ENCODE measurements at places on chromosomes 3 and 15.

GRCh38 chr3:37986479-37987314, 3.9 kb upstream of the VILL start:
- DNase-seq: no peak

- no peak for DNase-seq
Measured at GRCh38 chr15:55775316-55775715, 32.4 kb upstream of the PRTG start.

DNA sequence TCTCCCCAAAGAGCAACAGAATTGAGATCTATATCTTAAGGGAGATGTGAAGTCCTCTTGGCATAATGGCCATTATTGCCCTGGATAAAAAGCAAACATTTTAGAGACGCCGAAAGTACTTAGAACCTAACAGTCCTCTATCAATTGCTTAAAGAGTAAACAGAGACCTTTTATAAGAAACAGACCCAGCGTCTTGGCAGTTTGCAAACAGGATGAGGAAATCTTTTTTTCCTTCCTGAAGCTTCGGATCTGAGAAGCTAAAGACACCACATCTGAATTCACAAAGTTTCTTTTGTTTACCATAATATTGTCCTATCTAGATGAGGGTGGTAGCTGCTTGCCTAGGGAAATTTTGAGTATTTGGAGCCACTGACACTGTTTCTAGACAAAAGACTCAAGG, 59.9 kb upstream of the LIMD1 start:
- DNase-seq: no peak

- DNase-seq: no peak
Measured at GRCh38 chr3:18422972-18423371, 2.2 kb downstream of the SATB1 start.

- no peak for DNase-seq
Measured at GRCh38 chr15:88835119-88835518, 31.9 kb downstream of the ACAN start.

GRCh38 chr3:170637306-170637705, 51.4 kb upstream of the SLC7A14 start:
- no peak for DNase-seq

GRCh38 chr15:91891788-91892345, 38.4 kb downstream of the SLCO3A1 start:
- DNase-seq: no peak

GRCh38 chr3:185353225-185353624, 9.7 kb upstream of the MAP3K13 start:
- no peak for DNase-seq

All from activated CD4-positive, alpha-beta T cell treated with anti-CD3 and anti-CD28 coated beads for 48 hours (primary cell).